ENCODE measurements at places on chromosomes 3 and 15. TPM values are rescaled to one million over a fixed set of nuclear protein-coding genes. Genes with fewer than 3 reads are reported as not detected.
A peak's percentile ranks its signal among the peaks of the same experiment; 100 is the strongest.

GRCh38 chr3:113712129-113712528 lies 15.7 kb upstream of the USF3 start:
- no peak for DNase-seq

DNA sequence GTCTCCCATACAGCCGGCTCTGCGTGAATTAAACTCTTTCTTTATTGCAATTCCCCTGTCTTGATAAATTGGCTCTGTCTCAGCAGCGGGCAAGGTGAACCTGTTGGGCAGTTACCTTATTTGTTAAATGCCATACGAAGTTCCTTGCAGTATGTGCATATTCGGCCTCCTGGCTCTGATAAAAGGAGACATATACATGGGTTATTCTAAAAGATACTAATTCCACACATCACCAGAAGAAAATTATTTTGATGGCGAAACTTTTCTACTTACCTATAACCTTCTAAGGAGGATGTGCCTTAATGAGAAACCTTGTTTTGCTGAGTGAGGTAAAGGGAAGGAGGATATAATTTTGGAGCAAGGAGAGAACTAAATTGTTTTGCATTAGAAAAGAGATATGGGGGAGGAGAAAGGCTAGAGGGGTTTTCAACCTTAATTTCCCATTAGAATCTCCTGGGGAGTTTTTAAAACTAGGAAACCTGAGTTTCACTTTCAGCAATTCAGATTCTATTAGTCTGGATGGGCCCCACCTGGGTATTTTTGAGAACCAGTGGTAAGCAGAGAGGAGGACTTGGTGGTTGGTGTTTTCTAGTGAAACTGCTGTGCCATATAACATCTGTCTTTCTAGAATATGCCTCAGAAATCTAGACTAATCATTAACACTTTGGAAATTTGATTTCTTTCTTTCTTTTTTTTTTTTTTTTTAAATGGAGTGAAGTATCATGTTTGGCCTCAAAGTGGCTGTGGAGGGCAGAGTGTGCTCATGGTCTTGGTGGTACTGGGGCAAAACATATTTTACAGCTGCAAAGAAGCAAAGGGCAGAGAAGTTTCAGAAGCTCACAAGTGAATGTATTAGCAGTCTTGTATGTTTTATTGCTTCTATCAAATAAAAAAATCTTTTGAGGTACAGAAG lies 23.0 kb downstream of the NANOGP8 start:
- no peak for DNase-seq

DNA sequence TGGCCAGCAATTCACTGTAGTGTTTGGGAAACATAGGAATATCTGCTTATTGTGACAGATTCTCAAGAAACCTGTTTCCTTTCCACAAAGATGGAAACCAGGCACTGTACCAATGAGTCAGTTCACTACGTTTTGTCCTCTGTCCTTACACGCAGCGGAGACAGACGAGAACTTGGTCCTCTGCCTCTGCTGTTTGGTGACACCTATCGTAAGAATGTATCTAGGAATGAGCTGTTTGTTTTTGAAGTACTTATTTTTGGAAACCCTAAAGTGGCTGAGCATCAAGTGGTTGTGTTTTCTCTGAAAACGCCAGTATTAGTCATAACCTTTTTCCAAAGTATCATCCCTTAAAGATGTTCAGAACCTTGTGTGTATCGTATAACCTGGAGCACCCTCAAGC lies 93.0 kb downstream of the PGPEP1L start:
- no peak for DNase-seq

DNA sequence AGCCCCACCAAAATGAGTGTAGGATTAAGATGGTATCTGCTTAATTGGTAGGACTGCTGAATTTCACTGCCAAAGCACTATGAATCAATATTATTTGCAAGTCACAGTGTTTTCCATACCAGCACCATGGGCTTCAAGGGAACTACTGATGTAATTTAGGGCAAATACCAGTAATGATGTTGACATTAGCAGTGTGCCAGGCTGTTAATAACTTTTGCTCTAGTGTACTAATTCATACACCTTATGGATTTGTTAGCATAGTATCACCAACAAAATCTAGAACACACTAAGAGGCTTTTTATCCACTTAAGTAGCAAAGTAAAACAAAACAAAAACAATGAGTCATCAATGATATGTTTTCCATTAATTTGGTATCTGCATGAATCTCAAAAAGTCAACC lies 888.2 kb downstream of the CADM2 start:
- no peak for DNase-seq

- DNase-seq = no peak
Observed at GRCh38 chr15:34334672-34335071, 2.9 kb downstream of the SLC12A6 start.

The ANKRD34C gene
- not detected for total RNA-seq

- no peak for DNase-seq
Observed at GRCh38 chr15:47352217-47352616, 365.1 kb upstream of the SEMA6D start.

DNA sequence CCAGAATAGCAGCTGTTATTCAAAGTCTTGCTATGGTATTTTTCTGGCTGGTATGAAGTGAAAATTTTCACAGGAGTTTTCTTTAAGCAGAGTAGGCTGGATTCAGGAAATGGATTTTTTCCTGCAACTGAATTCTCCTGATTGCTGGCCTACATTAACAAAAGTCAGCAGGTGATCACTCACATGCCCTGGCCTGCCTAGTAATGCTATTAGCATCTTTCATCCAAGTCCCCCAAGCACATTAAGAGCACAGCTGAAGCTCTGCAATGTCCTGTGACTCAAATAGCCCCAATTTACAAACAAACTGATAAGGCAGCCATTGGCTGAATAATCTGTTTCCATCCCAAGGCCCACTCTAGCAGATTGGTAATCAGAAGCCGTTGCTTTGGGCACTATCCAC lies 688.3 kb upstream of the LMCD1 start:
- DNase-seq = no peak

- no peak for DNase-seq
Observed at GRCh38 chr3:189457631-189458412, 173.4 kb upstream of the TP63 start.

DNA sequence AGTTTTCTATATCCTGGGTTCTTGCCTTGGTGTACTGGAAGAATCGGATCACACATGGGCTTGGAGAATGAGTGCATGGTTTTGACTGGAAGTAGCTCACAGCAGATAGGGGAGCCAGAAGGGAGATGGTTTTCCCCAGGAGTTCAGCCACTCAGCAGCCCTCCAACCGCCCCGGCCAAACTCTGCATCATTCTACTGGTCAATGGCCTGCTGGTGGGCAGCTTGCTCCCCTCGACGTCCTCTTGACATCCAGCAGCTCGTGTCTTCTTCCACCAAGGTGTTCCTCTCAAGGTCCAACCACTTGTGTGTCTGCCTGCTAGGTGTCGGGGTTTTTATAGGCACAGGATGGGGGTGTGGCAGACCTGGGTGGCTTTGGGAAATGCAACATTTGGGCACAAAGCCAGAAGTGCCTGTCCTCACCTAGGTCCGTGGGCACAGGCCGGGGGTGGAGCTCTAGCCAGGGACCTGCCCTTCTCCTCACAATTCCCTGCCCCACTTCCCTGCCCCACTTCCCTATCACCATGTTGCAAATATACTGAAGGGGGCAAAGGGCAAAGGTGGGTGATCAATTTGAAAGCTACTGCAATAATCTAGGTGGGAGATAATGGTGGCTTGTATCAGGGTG lies 3.0 kb upstream of the GTPBP8 start:
- DNase-seq = no peak

GRCh38 chr15:72140088-72140487 lies 21.9 kb downstream of the SENP8 start:
- DNase-seq = no peak

GRCh38 chr15:89818287-89818686 lies 3.6 kb upstream of the ANPEP start:
- DNase-seq = no peak

The LRRC2 gene
- total RNA-seq = 0.29 TPM

The SAMD7 gene
- total RNA-seq = not detected

DNA sequence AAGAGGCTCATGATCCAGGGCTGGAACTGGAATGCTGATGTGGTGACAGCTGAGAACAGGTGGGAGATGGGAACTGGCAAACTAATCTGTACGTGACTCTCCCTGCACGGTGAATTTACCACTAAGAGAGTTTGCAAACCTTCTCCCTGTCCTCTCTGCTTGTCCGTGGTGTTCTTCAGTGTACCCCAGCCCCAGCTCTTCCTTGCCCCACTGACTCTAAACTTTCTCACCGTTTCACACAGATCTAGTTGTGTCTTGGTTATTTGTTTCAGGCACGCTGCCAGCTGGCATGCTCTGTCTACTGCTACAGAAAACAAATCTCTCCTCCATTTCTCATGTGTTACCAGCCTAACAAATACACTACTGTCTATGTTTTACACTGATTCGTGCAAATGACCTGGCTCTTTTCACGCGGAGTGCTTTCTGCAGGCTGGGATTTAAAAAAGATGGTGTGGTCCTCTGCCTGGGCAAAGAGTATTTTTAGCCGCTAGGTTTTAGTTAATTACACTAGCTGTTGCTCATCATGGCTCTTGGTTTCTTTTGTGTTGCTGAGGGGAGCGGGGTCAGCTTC lies 192.7 kb upstream of the LRIG1 start:
- DNase-seq = no peak

DNA sequence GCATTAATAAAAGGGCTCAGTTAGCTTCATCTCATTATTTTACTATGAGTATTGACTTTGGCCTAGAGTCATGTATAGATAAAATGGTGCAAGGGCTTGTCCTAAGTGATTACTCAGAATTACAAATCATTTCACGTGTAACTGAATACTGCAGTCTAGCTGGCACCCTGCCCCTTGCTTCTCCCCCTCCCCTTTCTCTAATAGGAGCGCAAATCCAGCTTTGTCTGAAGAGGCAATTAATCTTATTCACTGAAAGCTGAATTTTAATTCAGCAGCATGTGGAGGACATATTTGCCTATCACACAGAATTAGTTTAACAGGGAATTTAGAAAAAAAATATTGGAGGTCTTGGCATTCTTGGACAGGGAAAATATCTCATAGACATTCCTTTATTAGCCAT lies 412.1 kb upstream of the DPH6 start:
- DNase-seq = no peak

GRCh38 chr3:6282918-6283317 lies 578.0 kb upstream of the GRM7 start:
- no peak for DNase-seq

- DNase-seq = no peak
Observed at GRCh38 chr15:63576441-63576840, 20.7 kb upstream of the FBXL22 start.

The ISLR2 gene
- total RNA-seq = not detected

GRCh38 chr15:45948181-45948621 lies 313.4 kb downstream of the SQOR start:
- peak; percentile 42 for DNase-seq

GRCh38 chr3:67648229-67648628 lies 6.2 kb downstream of the SUCLG2 start:
- no peak for DNase-seq

The GJD2 gene
- total RNA-seq = not detected

DNA sequence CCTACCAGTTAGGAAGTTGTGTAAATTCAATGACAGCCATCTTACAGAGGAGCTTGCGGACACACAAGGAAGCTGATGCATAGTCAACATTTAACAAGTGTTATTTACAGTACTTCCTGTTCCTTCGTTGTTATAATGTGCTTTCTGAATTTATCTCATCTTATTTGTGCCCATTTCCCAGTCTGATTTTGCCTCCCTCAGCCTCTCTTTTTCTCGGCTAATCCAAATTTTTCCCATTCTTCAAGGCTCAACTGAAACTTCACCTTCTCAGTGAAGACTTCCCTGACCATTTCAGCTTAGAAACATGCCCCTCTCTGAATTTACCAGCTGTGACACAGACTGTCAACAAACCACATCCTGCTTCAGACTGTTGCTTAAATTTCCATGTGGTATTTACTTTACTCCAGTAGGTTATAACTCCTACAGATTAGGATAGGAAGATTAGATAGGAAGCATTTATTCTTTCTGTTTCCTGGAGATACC lies 55.7 kb upstream of the CP start:
- peak; percentile 20 for DNase-seq

- no peak for DNase-seq
Observed at GRCh38 chr15:47577461-47577860, 139.8 kb upstream of the SEMA6D start.

The ACSBG1 gene
- not detected for total RNA-seq

DNA sequence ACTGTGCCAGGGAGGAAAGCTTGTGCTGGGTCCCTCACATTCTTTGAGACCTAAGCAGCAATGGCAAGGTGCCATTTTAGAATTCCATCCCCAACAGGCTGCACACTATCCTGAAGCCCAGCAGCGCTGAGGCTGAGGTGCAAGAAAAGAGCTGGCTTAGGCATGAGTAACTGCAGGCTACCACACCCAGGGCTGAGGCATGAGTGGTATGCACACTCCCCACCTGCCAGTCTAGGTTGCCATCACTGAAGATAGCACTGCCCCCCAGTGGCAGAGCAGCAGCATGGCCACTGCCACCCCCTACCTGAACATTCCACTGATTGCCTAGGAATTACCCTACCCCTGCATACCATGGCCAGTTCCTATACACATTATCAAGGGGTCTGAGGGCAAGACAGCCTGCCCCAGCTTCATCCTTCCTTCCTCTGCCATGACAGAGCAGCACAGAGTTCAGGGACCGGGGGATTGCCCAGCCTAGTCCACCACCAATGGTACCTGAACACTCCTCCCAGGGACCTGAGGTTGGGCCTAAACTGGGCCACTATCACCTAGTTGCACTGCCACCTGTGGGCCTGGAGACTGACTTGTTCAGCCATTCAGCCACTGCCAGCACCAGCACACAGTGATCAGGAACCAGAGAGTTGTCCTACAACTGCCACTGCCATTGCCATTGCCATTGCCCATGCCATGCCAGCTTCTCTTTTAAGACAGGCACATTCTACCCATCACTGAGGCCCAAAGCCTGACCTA lies 129.8 kb downstream of the SATB1 start:
- no peak for DNase-seq

GRCh38 chr3:106401666-106402490 lies 533.1 kb upstream of the CBLB start:
- DNase-seq = no peak

DNA sequence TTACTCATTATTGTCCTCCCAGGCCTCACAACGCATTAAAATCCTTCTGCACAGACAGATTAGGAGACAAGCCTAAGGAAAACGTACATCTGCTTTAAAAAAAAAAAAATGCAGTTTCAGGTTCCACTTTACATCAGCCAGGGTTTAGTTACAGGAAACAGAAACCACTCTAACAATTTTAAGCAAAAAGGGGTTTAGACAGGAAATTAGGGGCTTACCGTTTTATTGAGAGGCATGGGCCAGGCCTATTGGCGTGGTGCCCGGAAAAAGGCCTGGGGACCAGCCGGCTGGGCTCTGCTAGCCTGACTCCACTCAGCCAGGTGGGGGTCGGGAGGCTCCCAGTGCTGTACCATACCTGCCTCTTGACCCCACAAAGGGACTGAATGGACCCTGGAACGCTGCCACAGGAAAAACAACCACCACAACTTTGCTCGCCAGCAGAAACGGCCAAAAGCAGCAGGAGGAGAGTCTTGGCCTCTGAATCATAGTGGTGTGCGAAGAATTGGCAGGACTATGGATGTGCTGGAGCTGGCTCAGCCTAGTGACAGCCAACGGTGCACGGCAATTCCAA lies 124.3 kb downstream of the CHSY1 start:
- peak; percentile 52 for DNase-seq

DNA sequence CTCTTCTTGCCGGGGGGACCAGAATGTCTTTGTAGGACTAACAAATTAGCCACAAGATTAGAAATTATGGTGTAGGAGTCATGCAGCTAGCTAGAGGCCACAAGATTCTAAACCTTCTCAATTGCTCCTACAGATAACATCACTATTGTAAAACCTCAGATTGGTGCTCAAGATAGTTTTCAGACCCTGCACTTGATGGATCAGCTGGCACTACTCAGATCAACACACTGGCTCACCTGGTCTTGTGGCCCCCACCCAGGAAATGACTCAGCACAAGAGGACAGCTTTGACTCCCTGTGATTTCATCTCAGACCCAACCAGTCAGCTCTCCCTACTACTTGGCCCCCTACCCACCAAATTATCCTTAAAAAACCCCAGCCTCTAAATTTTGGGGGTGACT lies 124.1 kb upstream of the RASGRP1 start:
- peak; percentile 78 for DNase-seq
